Heart right ventricle (tissue), 16 donors: ENCODE measurements at places on chromosomes 4 and X. TPM values are rescaled to one million over a fixed set of nuclear protein-coding genes. Genes with fewer than 3 reads are reported as not detected.

The SLC35A2 gene
- 9.0 TPM for total RNA-seq

The EFHC2 gene
- 17.9 TPM for total RNA-seq

The TMEM255A gene
- 0.30 TPM for total RNA-seq

The ATP1B4 gene
- total RNA-seq = 0.14 TPM

The APLN gene
- 10.0 TPM for total RNA-seq

The RHOH gene
- total RNA-seq = 7.2 TPM

The SFRP2 gene
- total RNA-seq = 0.97 TPM

The YIPF7 gene
- total RNA-seq = 1.4 TPM

The ZNF81 gene
- 7.1 TPM for total RNA-seq

The USP51 gene
- 1.6 TPM for total RNA-seq

The ESX1 gene
- total RNA-seq = not detected

The GABRQ gene
- 0.05 TPM for total RNA-seq

The SSX1 gene
- total RNA-seq = not detected

The KLB gene
- total RNA-seq = not detected

The MND1 gene
- 0.40 TPM for total RNA-seq

The CXorf65 gene
- not detected for total RNA-seq
